ENCODE measurements at places on chromosomes 6 and 20. TPM values are rescaled to one million over a fixed set of nuclear protein-coding genes. Genes with fewer than 3 reads are reported as not detected.

The SYCP2 gene
- total RNA-seq = 0.20 TPM

The IL17A gene
- total RNA-seq = not detected

The VSX1 gene
- total RNA-seq = not detected

The RIMS1 gene
- total RNA-seq = not detected

The HRH3 gene
- total RNA-seq = not detected

The PRL gene
- not detected for total RNA-seq

The KCNK15 gene
- 2.5 TPM for total RNA-seq

The GJA10 gene
- not detected for total RNA-seq

The BTBD3 gene
- 20.5 TPM for total RNA-seq

The HAO1 gene
- not detected for total RNA-seq

The ULBP2 gene
- total RNA-seq = 1.8 TPM

The TNXB gene
- total RNA-seq = 35.8 TPM

The ARHGAP18 gene
- 15.4 TPM for total RNA-seq

The GNAS-AS1 gene
- total RNA-seq = 0.49 TPM

The OPN5 gene
- total RNA-seq = not detected

The MACROD2 gene
- not detected for total RNA-seq

The FAM83D gene
- 2.9 TPM for total RNA-seq

The PKIB gene
- 0.29 TPM for total RNA-seq

The BNIP5 gene
- not detected for total RNA-seq

The LRRC1 gene
- 1.3 TPM for total RNA-seq

The PRKN gene
- 8.4 TPM for total RNA-seq

The KCNQ5 gene
- 0.24 TPM for total RNA-seq

The MOG gene
- not detected for total RNA-seq

The TMEM74B gene
- not detected for total RNA-seq

The TTLL9 gene
- total RNA-seq = not detected

The SALL4 gene
- not detected for total RNA-seq

The AHI1 gene
- total RNA-seq = 7.2 TPM

The DEF6 gene
- 0.50 TPM for total RNA-seq

The CFAP206 gene
- 0.37 TPM for total RNA-seq

The APOM gene
- 2.0 TPM for total RNA-seq

The FRK gene
- total RNA-seq = 1.4 TPM

The PARD6B gene
- total RNA-seq = 0.10 TPM

The SEL1L2 gene
- total RNA-seq = not detected

The LPA gene
- not detected for total RNA-seq

Data from cardiac ventricle fibroblast (primary cell).